ENCODE measurements at places on chromosomes 2 and 18.

DNA sequence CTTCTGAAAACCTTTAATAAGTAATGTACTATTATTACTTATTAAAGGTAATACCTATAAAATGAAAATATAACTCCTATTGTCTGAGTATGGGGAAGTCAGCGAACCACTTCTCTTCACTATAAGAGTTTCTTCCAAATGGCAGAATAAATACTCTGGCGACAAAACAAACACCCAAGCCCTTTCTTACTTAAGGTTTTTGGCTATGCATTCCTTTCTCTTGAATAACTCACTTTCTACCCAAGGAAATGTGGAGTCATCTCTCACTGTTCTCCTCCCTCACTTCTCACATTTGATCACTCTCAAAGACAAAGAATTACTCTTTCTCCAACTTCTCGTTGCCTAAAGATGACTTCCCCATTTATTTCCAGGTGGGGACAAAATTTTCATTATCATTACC is 816.8 kb upstream of the CRIM1 start:
- DNase-seq = no peak

GRCh38 chr2:214410918-214411554 is at the start of gene VWC2L:
Gene VWC2L (plus strand): TSS chr2:214411054. CDS start chr2:214414194, 3,140 bp downstream.
- DNase-seq = peak; percentile 47

DNA sequence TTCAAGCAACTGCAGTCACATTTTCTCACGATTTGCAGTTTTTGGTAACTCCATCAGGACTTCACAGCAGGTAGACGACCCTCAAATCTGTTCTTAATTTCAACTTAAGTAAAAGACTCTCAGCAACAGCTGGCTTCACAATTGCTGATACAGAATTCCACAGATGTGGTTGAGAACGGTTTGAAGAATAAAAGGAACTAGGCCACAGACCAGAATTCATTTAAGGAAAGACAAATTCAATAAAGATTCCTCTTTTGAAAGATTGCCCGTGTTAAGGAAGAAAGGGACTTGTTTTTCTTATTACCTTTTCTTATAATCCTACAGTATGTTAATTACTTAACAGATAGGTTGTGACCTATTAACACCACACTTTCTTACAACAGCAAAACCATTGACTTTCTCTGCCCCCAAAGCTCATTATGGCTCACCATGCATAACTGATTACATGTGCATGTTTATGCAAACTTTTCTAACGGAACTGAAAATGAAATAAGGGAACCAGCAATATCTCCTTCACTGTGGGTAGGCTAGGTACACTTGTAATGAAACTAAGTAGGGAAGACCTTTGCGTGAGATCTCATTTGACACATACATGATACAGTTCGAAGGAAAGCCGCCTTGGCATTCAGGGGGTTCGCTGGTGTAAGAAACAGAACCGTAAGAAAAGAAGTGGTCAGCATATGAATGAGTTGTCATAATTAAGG is 4.7 kb upstream of the ZNF516 start:
- DNase-seq = no peak

- DNase-seq = no peak
These were observed 2.9 kb downstream of the MEX3C start for GRCh38 chr18:51194604-51195003.

GRCh38 chr2:53793261-53793660 is 6.4 kb downstream of the ERLEC1 start:
- no peak for DNase-seq

DNA sequence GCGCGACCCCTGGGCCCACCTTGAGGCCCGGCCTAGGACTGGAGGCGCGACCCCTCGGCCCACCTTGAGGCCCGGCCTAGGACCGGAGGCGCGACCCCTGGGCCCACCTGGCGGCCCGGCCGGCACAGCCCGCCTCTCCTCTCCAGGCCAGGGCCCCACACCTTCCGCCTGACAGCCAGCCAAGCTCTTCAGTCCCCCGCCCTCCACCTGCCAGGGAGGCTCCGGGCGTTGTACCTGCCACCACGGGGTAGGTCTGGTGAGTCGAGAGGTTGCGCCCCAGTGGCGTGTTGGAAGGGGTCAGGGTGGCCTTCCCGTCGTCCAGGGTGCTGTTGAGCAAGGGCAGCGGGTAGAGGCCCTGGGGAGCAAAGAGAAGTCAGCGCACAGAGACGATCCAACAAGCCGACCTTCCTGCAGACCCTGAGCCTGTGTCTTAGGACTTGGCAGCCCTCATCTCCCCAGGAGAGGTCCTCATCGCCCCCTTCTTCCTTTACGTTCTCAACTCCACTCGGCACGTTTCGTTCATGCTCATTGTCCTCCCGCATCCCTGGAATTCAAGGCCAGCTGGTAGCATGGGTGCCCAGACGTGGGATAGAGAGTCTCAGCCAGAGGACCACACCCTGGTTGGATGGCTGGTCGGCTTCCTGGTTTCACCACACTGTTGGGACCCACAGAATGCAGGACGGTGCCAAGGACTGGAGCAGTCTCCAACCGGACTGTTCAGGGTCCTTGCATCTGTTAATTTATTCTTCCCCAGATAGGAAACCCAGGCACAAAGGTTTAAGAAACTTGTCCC is 42.2 kb downstream of the PAX8 start:
- DNase-seq = no peak

GRCh38 chr2:176125772-176126054 is 3.2 kb downstream of the HOXD9 start:
- DNase-seq = no peak

- no peak for DNase-seq
These were observed 22.2 kb downstream of the INPP5D start for GRCh38 chr2:233082222-233082930.

- no peak for DNase-seq
These were observed 182.1 kb upstream of the SIX2 start for GRCh38 chr2:45191146-45191863.

- no peak for DNase-seq
These were observed 1462.8 kb upstream of the LRRTM1 start for GRCh38 chr2:81767187-81767912.

DNA sequence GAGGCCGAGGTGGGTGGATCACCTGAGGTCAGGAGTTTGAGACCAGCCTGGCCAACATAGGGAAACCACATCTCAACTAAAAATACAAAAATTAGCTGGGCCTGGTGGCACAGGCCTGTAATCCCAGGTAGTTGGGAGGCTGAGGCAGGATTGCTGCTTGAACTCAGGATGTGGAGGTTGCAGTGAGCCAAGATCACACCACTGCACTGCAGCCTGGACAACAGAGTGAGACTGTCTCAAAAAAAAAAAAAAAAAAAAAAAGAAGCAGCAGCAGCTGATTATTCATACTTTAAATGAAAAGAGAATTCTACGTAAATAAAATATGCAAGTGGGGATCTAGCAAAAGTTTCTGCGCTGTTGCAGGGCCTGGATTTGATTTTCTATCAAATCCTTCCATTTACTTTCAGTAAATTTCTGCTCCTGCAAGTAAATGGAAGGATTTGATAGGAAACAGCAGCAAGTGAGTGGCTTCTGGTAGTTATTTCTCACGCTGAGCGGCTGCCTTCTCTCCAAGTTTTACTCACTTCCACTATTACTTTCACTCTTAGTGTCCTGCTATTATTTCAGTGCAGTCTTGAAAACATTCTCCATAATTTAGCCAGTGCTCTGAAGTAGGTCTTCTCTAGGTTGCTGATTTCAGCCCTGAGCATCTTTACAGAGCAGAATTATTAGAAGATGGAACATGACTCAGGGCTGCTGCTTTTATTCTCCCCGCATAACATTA is 68.4 kb downstream of the SLC16A14 start:
- no peak for DNase-seq

DNA sequence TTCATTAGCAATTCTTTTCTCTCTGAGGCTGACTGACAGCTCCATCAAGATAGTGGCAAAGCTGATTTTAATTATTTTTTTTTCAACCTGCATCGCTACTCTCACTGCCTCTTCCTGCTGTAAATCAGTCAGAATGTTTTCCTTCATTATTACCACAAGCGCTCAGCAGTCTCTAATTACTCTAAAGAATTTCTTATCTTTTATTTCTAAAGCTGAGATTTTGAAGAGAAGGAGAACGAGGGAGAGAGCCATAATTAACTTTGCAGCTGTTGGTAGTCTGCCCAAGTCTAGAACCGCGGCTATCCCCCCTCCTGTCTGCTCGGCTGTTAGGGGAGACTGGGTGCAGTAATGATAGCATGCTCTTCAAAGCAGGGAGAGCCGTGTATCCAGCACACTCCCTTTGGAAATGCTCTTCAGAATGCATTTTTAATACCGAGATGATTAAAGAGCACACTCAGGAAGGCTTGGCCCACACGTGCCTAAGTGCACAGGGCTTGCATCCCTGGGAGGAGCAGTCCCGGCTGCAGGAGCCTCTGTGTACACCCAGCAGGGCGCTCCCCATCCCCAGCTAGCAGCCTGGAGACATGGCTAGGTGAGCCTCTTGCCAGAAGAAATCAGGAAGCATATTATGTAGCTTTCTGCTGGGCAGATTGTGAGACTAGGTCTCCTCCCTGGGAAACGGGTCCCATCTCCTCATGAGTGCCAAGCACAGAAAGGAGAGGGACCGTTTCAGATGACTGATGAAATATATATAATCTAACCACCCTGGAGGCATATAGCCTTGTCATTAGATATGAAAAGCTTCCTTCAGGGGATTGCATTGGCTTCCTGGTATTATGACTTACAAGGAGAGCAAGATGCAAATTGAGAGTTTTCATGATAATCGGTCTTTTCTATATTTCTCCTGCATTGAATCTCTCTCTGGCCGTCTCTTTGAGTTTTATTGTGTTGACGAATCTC is 555.2 kb downstream of the CMPK2 start:
- no peak for DNase-seq

DNA sequence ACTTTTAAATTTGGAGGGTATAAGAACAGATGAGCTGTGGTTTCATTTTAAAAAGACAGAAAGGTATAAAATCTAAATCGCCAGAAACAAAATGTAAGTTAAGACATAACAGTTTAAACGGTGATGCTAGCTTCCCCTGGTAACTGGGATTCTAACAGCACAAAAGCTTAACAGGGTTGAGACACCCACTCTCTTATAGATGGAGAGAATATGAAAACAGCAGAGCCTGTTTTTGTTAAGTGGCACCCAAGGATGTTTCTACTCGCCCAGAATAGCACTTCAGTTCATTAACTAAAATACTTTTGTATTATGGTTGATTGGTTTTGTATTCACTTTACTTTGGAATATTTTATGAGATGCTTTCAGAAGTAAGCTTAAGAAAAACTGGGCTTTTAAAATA is 151.9 kb upstream of the RND3 start:
- no peak for DNase-seq

DNA sequence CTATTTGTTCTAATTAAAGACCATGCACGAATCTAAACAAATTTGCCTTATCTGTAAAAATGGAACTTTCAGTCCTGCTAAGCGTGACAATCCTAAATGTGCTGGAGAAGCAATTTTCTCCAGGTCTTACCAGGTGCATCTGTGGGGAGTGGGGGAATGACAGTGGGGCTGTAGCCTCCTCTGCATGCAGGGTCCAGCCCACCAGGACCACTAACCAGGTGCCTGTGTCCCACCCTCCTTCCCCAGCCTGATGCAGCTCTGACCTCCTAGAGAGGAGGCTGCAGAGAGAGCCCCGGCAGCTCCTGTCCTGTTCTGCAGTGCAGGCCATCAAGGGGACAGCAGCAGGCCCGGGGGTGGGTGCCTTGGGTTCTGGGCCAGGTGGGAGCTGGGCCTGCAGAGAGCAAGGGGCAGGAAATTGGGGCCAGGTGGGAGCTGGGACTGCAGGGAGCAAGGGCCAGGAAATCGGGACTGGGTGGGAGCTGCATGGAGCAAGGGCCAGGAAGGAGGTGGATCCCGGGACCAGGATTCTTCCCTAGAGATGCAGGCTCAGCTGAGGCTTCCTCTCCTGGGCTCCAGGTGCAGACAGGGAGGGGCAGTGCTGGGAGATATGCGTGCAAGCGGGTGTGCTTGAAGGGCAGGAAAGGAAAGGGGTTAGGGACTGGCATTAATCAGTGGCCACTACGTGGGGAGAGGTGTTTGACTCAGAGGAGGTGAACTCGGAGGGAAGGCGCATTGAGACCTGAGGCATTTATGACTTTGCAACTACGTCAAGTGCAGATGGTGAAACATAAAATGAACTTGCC is 185.3 kb downstream of the ANKRD30B start:
- DNase-seq = no peak

GRCh38 chr18:26383454-26384270 is 157.4 kb downstream of the TAF4B start:
- DNase-seq = peak; percentile 34

DNA sequence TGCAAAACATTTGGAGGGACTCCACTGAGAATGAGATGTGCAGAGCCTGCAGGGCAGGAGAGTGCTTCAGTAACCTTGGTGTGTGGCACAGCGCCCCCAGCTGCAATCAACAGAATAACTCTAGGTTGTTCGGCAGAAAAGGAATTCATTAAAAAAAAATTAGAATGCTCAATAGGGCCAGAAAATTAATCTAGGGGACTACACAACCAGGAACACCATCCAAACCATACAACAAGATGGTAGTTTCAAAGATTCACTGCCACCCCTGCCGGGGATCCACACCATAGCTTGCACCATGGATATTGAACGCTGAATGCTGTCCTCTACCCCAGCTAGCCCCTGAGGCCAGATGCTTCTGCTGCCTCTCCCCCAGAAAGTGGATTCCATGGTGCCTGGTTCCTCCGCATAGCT is 50.1 kb downstream of the THUMPD2 start:
- no peak for DNase-seq

DNA sequence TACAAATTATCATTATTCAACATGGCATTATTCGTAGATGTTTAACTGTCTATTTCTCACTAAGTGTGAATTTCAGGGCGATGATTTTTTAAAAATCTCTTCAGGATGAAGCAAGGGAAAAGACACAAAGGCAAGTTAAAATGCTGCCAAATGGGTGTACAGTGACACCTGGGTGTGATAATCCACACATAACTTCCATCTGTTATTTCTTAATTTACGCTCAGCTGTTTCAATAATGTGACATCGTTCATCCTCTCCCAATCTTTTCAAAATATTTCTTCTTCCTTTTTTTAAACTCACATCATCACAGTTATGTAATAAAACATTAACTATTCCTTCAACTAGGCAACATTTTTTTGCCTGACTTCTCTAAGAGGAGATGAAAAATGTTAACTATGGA is 10.6 kb downstream of the PDE1A start:
- no peak for DNase-seq

Measured in non-pigmented ciliary epithelial cell (primary cell).